ENCODE measurements at places on chromosomes 7 and 10.

GRCh38 chr7:2516194-2516555 lies 3.4 kb upstream of the LFNG start:
- peak; percentile 97 for DNase-seq

- peak; percentile 93 for DNase-seq
Measured at GRCh38 chr10:30182191-30183054, 123.0 kb upstream of the JCAD start.

DNA sequence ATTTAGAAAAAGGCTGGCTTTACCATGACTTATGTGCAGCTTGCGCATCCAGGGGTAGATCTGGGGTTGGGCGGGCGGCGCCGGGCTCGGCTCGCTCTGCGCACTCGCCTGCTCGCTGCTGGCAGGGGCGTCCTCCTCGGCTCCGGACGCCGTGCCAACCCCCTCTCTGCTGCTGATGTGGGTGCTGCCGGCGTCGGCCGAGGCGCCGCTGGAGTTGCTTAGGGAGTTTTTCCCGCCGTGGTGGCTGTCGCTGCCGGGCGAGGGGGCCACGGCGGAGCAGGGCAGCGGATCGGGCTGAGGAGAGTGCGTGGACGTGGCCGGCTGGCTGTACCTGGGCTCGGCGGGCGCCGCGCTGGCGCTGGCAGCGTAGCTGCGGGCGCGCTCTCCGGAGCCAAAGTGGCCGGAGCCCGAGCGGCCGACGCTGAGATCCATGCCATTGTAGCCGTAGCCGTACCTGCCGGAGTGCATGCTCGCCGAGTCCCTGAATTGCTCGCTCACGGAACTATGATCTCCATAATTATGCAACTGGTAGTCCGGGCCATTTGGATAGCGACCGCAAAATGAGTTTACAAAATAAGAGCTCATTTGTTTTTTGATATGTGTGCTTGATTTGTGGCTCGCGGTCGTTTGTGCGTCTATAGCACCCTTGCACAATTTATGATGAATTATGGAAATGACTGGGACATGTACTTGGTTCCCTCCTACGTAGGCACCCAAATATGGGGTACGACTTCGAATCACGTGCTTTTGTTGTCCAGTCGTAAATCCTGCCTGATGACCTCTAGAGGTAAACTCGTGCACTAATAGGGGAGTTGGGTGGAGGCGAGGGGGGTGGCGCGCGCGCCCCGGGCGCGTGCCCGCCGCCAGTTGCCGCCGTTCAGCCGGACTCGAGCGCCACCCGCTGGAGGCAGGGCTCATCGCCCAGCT lies at the start of gene HOXA5:
Gene HOXA5 (minus strand): TSS at position 659 of the 927 bp plus-strand sequence. CDS start 74 bp downstream, at position 585.
- peak; percentile 97 for DNase-seq

DNA sequence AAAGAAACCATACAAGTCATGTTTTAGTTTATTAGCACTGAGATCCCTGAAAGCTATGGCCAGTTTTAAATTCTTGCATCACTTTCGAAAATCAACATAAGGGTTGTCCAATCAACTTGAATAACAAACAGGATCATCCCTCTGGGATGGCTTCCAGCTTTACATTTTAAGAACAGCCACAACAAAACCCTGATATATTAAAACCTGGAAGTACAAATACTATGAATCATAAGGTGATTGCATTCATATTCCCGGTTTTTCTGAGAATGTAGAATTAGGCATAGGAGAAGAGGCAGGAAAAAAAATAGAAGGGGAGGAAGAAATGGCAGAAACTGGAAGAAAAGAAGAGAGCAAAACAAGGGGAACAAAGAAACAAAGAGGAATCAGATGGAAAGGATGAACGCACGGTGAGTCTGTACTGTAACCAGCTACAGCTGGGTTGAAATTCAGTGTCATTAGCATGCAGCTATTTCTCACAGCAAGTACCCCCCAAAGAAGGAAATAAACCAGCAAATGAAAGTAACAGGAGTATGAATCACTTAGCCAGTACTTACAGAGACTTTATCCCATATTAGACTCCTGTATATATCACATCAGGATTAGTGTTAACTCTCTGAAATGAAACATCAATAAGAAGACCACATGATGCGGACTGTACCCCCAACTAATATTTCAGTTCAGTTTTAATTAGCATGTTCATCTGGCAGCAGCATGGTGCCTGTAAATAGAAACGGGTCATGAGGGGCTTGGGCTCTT lies 301.3 kb downstream of the RNLS start:
- peak; percentile 84 for DNase-seq

GRCh38 chr10:121774404-121774803 lies 153.4 kb downstream of the ATE1 start:
- DNase-seq: peak; percentile 55

DNA sequence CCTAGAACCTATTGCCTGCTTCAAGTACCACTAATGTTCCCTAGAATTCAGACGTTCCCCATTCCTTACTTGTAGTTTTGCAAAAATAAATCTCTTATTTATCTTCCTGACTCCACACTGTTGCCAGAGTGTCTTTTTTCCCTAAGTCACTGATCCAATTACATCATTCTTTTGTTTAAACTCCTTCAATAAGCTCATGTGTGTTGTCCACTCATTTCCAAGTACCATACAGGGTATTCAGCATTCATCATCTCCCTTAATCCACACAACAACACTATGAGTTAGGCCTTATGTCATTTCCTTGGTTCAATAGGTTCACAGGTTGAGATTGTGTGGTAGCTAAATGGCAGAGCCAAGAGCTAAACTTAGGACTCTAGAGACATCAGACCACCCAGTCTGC lies 119.9 kb upstream of the RHOBTB1 start:
- peak; percentile 43 for DNase-seq

DNA sequence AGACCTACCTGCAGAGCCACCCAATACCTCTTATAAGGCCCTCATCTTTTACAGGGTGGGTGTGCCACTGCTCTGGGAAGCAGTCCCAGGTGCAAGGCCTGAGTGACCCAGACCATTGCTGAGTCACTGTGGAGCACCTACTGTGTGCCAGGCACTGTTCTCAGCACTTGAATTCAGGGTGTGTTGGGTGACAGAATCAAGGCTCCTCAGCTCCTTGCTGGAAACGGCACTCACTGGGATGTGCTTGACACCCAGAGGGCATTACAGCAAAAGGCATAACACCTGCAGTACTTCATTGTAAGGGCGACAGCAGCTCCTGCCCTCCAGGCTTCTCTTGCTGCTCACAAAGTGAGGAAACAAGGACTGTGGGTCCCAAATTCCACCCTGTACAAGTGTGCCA lies 7.1 kb downstream of the CAMK2B start:
- no peak for DNase-seq

DNA sequence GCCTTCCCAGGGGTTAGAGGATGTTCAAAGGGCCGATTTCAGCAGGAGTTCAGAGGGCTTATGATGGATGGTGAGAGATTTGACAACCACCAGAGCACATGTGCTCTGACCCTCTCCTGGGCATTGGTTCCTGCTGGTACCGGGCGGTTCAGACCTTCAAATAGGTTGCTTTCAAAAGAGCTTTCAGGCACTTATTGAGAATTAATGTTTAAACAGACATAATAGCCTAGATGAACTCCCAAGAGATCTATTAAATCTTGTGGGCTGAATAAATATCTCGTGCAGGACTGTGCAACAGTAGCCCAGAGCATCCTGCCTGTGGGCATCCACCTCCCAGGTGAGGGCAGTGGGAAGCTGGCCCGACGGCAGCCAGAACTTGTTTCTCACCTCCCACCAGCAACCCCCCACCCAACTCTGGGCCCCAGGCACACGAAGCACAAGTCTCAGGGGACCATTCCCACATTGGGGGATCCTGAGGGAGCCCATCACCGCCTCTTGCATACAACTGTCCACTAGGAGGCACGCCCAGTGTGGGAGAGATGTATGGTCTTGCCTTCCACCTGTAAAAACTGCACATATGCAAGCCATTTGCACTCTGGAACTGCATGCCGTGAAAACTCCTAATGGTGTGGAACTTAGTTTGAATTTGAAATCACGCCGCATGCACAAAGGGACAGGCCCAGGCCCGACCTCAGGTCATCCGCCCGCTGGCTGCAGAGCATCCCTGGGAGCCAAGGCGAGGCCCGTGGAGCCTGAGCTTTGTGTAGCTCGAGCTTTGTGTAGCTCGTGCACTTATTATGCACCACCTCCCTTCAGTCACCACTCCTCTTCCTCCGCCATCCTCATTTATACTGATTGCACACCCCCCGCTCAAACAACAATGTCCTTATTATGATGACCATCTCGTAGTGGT lies 147.8 kb downstream of the ADCY1 start:
- no peak for DNase-seq

GRCh38 chr10:9437131-9437530 lies 1382.6 kb downstream of the GATA3 start:
- DNase-seq: no peak

GRCh38 chr7:111290982-111291381 lies 200.1 kb downstream of the LRRN3 start:
- no peak for DNase-seq

- DNase-seq: no peak
Measured at GRCh38 chr10:29968585-29968984, 90.8 kb downstream of the JCAD start.

DNA sequence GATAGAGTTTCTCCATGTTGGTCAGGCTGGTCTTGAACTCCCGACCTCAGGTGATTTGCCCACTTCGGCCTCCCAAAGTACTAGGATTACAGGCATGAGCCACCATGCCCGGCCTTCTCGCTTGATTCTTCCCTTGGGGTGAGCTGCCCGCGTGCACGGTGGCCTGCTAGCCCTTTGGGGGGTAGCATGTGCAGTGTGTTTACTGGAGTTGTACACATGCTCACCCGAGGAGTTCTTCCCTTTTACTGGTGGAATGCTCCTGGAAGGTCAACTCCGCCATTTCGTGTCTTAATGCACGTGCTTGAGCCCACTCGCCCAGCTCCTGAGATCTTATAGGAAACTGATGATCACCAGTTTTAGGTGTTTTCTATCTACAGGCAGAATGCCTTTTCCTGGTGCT lies 17.0 kb upstream of the ADAMTS14 start:
- no peak for DNase-seq

DNA sequence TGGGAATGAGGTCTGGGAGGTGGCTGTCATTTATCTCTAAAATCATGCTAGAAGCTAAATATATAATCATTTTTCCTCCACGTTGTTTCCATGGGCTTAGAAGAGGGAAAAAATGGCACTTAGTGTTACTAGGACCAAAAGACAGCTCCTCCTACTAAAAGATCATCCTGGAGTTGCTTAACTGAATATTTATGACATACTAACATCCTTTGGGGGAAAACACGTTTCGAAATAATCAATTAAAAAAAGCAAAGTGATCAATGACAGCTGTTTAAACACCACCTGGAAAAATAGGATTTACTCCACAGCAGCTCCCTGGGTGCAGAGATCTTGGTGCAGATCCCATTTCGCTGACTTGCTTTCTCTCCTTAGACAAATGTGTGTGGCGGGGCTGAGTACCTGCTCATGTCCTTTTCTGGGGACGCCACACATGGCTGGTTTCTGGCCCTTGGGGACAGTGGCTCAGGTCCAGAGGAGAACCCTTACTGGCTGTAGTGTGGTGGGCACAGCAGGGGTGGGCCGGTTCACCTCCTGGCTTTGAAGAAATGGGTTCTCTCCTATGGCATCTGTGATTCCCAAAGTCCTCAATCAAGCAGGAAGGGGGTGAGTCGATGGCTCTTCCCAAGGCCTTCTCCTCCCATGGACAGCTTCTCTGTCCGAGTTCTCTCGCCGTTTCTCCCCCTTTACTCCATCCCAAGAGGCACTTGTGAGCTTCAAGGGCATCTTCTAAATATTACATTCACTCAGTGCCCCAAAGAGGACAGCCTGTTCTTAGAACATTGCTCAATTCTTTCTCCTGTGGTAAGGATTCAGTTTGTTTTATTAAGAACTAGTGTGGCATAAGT lies 156.4 kb upstream of the KLF14 start:
- no peak for DNase-seq

DNA sequence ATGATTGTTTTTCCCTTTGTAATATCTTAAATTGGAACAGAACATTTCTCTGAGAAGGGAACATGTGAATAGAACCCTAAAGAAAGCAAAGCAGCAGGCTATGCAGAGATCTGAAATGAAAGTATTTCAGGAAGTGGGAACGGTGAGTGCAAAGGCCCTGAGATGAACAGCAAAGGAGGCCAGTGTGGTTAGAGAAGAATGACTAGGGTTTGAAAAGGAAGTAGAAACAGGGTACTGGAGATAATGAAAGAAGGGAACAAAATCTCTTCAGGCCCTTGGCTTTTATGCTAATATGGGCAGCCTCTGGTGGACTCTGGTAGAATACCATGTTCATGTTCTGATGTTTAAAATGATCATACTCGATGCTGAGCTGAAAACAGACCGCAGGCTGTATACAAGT lies 22.2 kb downstream of the ARHGAP21 start:
- DNase-seq: no peak

DNA sequence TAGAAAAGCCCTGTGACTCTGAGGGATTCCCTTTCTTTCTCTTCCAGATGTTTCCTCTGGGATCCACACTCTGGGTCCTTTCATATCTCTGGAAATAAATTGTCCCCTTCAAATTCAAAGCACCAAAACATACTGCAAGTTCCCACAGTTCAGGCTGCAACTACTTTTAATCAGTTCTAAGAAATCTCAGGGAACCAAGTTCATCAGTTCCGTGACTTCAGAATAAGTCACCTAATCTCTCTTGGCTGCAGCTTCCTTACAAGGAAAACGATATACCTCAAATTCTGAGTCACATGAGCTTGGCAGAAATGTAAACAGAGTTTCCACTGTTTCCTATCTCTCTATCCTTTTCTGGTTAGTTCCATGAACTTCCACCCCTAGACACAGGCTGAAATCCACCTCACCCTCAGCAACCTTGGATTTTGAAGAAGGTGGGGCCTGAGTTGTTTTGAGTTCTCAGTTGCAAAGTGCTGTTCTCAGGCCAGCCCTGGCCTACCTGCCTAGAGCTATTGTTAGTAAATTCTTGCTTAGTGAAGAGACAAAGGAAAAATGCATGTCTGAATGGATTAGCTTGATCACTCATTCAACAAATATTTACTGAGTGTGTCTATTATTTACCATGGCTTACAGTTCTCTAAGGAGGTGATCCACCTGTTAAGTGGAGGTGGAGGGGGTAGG lies 59.3 kb upstream of the IL6 start:
- peak; percentile 94 for DNase-seq

DNA sequence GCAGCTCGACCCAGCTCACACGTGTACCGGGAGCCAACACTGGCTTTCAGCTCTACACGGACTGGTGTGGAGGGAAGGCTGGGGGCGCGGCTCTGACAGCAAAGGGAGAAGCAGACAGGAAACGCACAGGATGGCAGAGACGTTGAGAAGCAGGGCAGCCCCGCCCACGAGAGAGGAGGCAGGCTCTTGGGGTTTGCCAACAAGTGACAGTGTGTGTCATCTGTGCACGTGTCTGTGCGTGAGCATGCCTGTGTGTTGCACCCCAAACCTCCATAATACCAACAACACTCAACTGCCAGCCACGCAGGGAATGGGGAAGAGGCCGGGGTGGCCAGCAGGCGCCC lies 64.4 kb upstream of the PDGFA start:
- no peak for DNase-seq

GRCh38 chr7:1104516-1105179 lies 16.7 kb downstream of the GPER1 start:
- no peak for DNase-seq

DNA sequence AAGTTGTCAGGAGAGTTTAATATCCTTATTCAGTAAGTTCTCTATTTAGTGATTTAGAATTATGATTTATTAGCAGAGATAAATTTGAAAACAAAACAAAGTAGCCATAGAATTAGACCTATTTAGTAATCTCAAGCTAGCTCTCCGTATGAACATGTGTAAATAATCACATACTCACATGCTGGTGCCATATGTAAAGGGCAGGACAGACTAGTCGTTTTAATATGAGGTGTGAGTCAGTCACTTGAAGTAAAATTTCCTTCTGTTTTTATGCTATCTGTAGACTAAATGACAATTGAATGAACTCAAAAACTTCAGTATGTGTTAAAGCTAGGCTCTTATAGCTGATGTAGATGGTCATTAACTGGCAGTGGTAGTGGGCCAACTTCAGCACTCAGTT lies 67.1 kb downstream of the WAC start:
- no peak for DNase-seq
